CD4-positive, alpha-beta T cell (primary cell): ENCODE measurements at places on chromosomes 1 and 21. TPM values are rescaled to one million over a fixed set of nuclear protein-coding genes. Genes with fewer than 3 reads are reported as not detected.
A peak's percentile ranks its signal among the peaks of the same experiment; 100 is the strongest.

The ARID4B gene
- 130 TPM for total RNA-seq

The HAPLN2 gene
- total RNA-seq, result 0.56 TPM

The C1QC gene
- total RNA-seq, result not detected

The FAM167B gene
- total RNA-seq, result 0.45 TPM

The RGS1 gene
- total RNA-seq, result 429 TPM

The CFAP107 gene
- total RNA-seq, result not detected

DNA sequence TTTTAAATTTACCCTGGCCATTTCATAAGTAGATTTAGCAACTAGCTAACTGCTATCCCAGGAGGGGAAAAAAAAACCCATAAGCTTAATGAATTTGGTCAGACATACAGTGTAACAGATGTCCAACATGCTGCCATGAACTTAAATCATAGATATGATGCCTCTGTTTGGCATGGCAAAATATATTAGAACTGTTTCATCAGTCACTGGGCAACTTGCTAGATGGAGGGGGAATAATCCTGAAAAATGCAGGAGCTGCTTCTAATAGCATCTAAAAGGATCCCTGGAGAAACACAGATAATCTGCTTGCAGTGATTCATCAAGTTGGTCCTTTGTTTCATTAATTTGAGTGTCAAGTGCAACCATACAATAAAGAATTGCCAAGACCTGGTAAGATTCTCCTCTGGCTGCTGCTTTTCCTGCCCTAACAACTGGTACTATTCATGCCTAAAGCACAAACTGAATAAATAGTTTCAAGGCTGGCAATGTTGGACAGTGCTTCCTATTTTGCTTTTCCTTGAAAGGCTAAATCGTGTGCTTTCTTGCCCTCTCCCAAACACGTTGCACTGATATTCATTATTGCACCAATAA lies 1.5 kb upstream of the ST6GALNAC5 start:
- DNase-seq, result no peak

- DNase-seq, result no peak
Observed at GRCh38 chr21:32316361-32317215, 17.9 kb downstream of the MRAP start.

DNA sequence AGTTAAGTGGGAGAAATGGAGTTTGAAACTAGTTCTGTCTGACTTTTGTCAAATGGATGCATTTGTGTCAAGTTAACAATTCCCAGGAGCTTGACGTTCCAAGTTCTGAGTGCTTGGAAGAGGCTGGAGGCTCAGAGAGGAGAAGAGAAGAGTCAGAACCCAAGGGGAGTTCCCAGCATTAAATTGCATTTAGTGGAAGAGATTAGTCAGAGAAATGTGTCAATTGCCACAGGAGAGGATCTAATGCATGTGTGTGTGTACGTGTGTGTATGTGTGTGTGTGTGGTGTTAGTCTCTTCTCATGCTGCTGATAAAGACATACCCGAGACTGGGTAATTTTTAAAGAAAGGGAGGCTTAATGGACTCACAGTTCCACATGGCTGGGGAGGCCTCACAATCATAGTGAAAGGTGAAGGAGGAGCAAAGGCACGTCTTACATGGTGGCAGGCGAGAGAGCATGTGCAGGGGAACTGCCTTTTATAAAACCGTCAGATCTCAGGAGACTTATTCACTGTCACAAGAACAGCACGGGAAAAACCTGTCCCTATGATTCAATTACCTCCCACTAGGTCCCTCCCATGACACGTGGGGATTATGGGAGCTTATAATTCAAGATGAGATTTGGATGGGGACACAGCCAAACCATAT lies 101.5 kb upstream of the TMEM51 start:
- DNase-seq, result no peak

GRCh38 chr1:228827019-228827418 lies 91.7 kb downstream of the RHOU start:
- DNase-seq, result peak; percentile 39

DNA sequence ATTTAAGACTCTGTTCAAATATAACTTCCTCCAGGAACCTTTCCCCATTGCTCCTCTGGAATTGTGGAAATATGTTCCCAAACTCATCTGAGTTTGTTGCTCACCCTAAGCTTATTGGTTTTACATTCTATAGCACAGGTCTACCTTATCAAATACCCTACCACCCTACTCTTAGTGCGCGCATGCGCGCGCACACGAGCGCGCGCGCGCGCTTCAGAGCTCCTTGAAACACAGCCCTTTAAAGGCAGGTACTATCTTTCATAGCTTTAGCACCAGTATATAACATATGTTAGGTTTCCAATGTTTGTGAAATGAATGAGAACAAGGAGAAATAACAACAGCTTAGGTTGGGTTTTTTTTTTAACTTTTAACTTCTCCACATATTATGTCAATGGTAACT lies 3.5 kb downstream of the IPP start:
- DNase-seq, result no peak

GRCh38 chr1:172212124-172212523 lies 208.4 kb upstream of the C1orf105 start:
- DNase-seq, result no peak

DNA sequence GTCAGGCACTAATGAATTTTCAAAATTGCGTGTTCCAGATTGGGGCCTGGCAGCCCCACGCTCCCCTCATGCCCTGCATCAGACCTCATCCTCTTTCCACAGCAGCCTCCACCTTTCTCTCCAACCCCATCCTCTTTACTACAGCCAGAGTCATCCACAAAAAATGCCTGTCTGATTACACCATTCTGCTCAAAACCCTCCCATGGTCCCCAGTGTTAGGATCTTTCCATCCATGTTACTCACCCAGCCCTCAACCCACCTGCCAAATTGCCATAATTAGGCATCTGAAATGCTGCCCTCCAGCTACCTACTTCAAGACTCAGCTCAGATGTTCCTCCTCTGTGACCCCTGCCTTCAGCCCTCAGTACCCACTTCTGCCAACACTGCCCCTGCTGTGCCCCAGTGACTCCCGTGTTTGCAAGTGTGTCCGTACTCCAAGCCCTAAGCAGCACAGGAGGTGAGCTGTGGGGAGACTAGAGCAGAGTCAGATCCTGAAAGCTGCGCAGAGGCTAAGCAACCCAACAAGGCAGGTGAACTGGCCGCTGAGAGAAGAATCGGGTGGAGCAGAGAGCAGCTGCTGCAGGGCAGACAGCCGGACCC lies 715 bp upstream of the ARTN start:
- DNase-seq, result no peak

DNA sequence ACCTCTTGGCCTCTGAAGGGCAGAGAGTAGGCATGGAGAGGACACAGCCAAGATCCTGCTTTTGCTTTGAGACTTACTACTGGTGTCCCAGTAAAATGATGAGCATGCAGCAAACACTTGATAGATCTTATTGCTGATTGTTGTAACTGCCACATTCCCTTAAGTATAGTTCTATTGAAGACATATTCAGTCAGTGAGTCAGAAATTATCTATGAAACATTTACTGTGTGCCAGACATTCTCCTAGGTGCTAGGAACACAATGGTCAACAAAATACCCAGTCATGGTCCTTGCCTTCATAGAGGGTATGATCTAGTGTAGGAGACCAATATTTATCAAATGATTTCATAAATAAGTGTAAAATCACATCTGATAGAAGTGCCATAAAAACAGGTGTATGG lies 13.6 kb downstream of the STYXL2 start:
- DNase-seq, result no peak

DNA sequence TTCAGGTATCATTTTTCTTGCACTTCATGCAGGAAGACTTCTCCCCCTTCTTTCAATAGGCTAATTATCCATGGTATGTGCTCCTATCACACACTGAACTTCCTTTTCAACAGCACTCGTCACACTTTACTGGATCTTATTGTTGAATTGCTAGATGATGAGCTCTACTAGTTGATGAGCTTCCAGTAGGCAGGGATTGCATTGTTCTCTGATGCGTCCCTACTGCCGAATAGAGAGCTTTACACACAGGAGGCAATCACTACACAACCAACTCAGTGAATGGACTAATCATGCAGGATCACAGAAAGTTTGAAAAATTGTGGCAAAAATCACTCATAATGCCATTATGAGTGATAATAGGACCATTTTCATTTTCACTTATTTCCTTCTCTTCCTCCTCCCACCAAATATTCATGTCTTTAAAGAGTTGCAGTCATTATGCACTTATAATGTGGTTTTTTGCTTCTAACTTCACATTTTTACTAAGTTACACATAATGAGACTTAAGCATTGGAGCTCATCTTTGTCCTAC lies 128.1 kb upstream of the ZNF648 start:
- DNase-seq, result no peak

DNA sequence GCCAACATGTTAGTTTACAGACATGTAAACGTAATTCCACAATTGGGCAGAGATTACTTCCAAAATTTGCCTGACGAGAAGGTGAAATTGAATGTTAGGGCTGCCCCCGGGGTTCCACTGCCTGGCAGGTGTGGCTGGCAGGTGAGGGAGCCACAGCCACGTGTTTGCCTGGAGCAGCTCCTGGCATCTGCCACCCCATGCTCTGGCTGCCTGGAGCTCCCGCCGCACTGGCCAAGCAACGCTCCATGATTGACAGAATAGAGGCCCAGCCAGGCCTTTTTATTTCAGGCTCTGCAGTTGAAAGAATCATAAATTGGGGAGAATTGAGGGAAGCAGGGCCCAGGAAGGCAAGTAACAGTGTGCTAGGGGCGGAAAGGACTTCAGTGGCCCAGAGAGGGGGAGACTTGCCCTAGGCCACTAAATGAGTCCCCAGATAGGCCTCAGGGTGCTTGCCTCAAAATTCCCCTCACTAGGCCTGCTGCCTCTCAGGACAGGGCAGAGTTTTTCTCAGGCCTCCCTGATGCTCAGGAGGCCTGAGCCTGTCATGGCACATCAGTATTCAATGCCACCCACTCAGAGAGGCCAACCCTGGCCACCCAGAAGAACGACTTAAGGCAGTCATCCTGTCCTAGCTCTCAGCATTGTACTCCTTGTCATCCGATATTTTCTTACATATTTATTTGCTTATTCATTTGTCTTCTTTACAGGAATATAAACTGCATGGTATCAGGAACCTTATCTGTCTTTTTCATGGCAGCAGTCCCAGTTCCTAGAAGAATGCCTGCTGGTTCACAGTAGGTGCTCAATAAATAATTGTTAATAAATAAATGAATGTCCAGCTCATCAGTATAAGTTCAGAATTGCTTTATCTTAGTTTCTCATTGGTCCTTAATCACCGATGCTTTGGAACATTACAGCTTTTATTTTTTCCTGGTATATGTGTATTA lies 16.6 kb upstream of the S1PR1 start:
- DNase-seq, result no peak

DNA sequence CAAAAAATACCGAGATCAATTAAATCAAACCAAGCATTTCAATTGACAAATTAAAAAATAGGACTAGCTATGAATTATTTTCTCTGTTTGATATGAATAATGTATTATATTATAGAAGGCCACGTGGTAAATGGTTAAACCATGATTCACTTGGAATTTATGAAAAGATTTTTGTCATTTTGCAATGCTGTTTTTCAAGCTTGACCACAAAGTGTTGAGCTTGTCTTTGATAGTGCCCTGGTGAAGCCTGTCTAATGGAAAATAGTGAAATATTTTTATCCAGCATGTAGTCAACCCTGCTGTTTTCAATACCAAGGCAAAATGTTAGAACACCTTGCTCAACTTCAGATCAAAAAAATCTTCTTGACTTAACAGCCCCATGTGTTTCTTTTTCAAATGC lies 288.0 kb upstream of the PRMT6 start:
- no peak for DNase-seq

- no peak for DNase-seq
Observed at GRCh38 chr1:106998431-106999002, 58.0 kb upstream of the PRMT6 start.

DNA sequence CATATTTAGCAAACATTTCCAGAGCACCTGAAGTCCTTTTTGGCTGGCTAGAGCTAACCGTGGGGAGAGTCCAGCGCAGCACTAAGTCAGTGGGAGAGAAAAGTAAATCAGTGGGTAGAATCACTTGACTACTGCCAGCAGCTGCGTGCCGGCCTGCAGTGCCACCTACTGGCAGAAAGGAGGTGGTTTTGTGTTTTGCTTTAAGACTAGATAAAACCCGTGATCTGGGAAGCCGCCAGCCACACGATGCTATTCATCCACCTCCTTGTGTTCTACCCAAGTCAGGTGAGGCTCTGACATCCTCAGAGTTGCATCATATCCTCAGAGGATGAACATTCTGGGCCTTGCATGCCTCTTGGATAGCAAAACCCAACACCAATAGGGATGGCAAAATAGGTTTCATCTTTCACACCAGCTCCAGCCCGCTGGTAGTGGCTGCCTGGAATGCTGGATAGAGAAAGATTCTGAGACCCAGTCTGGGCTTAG lies 14.1 kb upstream of the HEYL start:
- DNase-seq, result peak; percentile 79

DNA sequence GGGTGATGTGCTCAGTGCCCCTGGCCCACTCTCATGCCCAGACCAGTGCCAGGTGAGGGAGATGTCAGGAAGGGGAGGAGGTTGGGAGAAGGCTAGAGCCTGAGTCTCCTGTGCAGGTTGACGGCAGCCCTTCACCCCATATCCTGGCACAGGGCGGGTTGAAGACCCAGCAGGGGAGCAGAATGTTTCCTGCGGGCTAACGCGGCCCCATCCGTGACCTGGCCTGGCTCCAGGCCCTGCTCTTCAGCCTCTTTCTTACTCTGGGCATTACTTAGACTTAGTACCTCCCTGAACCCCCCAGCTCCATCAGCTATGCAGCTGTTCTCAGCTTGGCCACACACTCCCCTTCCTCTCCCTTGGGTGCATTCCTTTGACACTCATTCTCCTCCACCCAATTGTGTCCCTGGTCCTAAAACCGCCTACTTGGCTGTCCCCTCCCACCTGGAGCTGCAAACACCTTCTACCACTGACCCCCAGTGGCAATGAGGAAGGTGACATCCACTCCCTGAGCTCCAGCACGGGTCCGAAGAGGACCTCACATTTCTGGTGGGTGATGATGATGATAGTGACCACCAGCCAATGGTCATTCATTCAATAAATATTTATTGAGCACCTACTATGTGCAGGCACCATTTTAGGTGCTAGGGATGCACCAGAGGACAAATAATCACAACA lies 179.0 kb downstream of the PTPRU start:
- DNase-seq, result no peak

GRCh38 chr1:50308878-50309277 lies 114.4 kb downstream of the DMRTA2 start:
- no peak for DNase-seq
